ENCODE measurements at places on chromosomes 11 and 22.

DNA sequence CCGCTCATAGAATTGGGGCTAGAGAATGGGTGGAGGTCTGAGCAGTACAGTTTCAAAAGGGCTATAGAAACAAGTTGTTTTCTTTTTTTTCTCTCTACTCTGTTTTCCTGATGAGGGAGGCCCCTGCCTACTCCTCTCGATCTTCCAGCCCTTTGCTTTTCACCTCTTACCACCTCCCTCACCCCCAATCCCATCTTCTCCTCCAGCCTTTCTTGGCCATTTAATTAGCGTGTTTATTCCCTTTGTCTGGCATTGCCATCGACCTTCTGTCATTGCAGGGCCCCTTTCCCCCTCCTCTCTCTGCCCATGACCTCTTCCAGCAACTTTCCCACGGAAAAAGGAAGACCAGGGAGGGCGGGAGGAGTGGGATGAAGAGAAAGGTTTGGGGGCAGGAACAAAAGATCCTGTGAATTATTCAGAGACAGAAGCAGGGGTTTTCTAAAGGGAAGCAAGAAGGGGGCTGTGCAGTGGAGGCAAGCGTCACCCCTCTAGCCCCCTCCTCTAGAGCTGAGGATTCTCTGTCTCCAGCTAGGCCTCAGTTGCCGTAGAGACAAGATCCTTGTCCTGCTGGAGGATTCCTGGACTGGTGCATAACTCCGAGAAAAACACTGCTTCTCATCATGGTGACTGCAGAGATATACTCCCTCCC lies 12.9 kb downstream of the DTX4 start:
- no peak for DNase-seq

- DNase-seq = no peak
Measured at GRCh38 chr11:65911682-65912568, 6.9 kb downstream of the C11orf68 start.

GRCh38 chr11:2926611-2927051 lies 2.6 kb downstream of the PHLDA2 start:
- DNase-seq = no peak

DNA sequence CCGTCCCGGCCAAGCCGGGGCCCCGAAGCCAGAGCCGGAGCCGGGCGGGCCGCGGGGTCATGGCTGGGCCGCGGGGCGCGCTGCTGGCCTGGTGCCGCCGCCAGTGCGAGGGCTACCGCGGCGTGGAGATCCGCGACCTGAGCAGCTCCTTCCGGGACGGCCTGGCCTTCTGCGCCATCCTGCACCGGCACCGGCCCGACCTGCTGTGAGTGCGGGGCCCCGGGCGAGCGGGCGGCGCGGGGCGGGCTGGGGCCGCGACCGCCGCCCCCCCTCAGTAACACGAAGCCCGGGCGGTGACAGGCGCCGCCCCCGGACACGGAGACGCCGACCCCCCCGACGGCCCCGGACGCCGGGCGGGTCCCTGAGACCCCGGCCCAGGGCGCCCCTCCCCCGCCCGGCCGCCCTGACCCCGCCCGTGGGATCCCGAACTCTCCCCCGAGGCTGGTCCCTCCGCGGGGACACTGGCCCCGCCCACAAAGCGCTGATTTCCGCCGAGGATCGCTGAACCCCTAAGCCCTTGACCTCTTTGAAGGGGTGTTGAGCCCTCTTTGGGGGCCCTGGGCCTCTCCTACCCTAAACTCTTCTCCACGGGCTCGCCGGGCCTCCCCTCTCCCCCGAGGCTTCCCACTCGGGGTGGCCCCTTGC lies 389 bp downstream of the MICALL1 start:
- no peak for DNase-seq

DNA sequence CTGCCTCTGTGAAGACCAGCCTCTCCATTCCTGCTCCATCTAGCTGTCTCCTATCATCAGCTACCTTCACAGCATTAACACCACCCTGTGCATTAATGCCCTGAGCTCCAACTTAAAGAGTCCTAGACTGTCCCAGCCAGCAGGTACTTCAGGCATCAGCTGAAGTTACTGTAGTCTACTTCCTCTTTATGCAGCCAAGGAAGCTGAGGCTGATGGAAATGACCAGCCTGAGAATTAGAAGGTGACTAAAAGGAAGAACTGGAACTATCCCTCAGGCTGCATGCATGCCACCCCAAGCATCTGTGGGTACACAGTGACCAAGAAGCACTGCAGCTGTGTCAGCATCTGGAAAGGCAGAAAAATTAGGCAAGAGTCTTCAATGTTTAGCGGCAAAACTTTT lies 28.2 kb downstream of the MS4A10 start:
- peak; percentile 18 for DNase-seq

DNA sequence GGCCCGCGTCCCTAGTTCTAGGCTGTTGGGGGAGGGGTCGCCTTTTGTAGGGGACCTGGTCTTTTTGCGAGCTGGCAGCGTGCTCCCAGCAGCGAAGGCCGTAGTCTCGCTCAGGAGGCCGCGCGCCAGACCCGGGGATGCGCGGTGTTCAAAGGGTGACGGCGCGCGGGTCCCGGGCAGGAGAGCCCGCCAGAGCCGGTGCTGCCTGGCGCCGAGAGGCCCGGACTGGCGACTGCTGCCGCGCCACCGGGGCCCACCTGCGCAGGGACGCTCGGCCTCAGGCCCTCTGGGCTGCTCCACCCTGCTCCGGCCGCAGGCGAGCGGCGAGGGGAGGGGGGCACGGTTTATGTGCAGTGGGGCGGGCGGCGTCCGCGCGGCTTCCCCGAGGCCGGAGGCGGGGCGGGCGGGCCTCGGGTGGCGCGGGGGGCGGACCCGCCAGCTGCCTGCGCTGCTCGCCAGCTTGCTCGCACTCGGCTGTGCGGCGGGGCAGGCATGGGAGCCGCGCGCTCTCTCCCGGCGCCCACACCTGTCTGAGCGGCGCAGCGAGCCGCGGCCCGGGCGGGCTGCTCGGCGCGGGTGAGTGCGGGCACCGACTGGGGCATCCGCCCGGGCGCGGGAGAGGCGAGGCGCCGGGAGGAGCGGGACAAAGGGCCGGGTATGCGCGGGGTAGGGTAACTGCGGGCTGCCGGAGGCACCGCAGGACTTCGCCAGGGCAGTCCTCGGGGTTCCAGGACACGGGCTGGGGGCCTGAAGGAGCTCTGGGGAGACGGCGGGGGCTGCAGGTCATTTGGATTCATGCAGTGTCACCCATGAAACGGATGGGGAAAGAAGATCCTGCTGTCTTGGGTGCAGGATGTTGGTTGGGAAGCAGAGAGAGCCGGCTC lies at the start of gene PRSS23:
Gene PRSS23, plus strand, starts transcription at position 467 of the 884 bp plus-strand sequence. CDS start 7,102 bp downstream, outside the sequence.
- no peak for DNase-seq
